ENCODE measurements at places on chromosomes 4 and X. TPM values are rescaled to one million over a fixed set of nuclear protein-coding genes. Genes with fewer than 3 reads are reported as not detected.

SLITRK4 gene
- not detected for total RNA-seq

SRPX2 gene
- total RNA-seq = 3.1 TPM

USP9X gene
- total RNA-seq = 38.5 TPM

SRPK3 gene
- 0.10 TPM for total RNA-seq

SYP gene
- 3.1 TPM for total RNA-seq

ERAS gene
- not detected for total RNA-seq

MTCP1 gene
- 11.7 TPM for total RNA-seq

NEUROG2 gene
- total RNA-seq = not detected

MAGEE2 gene
- total RNA-seq = not detected

DSPP gene
- not detected for total RNA-seq

ANK2 gene
- 0.84 TPM for total RNA-seq

ADRA2C gene
- total RNA-seq = 11.7 TPM

CHRNA9 gene
- 1.5 TPM for total RNA-seq
